GM13977 (cell line): ENCODE measurements at places on chromosomes 4 and X.

DNA sequence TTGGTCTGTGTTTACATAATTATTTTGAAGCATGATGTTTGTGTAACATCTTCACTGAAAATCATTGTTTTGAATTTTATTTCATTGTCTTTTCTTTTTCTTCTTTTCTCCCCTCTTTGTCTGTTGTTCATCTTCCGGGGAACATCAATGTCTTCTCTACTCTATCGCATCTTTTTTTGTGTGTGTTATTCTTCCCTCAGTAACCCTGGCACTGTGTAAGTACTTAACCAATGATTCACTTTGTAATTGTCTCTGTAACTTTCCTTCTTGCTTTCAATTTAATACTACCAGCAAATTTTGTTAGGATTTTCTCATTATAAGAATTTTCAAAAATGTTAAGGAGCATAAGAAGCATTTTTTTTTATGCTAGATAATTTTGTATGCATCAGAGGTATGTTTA is 130.8 kb downstream of the PDLIM5 start:
- DNase-seq, result no peak

DNA sequence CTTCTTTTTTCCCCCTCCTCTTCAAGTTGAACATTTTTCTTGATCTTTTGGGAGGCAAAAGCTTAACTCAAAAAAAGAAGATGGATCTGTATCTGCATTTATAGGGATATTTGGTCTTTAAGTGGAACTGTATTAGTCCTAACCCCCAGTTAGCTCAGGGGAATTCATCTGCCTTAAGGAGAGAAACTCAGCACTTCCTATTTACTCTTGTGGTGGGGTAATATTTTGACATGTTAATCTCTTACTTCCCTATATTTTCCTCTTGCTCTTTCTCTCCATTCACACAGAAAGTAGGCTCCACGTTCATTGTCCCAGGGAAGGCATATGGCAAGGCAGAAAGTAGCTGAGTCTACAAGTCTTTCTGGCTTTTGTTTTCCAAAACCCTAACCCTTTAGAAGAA is 5.3 kb downstream of the LRRC66 start:
- no peak for DNase-seq

DNA sequence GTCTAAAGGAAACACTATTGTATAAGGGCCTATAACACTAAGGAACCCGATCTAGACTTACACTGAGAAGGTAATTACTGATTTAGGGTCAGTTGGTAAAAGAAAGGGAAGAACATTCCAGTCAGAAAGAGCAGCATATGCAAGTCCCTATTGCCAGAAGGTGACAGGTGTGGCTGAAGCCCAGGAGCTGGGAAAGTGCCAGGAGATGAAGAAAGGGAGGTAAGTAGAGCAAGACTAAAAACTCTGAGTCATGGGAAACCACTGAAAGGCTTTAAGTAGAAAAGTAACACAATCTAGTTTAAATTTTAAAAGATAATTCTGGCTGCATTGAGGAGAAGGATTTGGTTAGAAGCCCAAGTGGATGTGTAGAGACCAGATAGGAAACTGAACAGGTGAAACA is 77.7 kb upstream of the INTU start:
- no peak for DNase-seq

GRCh38 chrX:20325786-20326388 is 59.2 kb upstream of the RPS6KA3 start:
- DNase-seq, result no peak

DNA sequence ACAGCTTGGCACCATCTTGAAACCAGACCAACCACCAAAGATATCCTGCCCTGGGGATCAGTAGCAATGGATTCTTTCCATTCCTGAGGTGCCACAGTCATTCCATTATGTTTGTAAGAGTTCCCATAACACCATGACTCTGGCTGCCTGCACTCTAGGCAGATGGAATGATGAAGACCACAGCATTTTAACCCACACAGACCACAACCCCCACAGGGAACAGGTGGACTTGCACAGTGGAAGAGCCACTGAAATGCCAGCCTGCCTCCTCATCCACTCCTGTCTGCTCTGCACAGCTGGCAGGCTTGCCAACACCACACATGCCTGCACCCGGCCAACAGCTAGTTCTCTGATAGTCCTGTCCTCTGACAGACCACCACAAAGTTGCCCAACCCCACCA is 2362.2 kb upstream of the AGA start:
- DNase-seq, result no peak

DNA sequence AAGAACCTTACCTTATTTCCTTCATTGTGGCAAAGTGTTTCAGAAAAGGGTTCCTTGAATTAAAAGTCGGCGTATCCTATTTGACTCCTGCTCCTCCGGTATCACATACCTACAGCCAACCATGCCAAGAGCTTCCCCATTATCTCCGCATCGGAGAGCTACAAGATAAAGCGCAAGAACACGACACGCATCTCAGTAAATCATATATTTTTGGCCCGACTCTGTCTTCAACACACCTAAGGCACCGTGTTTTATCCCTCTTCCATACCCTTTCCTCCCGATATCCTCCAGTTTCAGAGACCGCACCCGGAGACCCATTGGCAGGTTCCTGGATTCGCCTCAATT is 497 bp upstream of the THAP9 start:
- peak; percentile 28 for DNase-seq

DNA sequence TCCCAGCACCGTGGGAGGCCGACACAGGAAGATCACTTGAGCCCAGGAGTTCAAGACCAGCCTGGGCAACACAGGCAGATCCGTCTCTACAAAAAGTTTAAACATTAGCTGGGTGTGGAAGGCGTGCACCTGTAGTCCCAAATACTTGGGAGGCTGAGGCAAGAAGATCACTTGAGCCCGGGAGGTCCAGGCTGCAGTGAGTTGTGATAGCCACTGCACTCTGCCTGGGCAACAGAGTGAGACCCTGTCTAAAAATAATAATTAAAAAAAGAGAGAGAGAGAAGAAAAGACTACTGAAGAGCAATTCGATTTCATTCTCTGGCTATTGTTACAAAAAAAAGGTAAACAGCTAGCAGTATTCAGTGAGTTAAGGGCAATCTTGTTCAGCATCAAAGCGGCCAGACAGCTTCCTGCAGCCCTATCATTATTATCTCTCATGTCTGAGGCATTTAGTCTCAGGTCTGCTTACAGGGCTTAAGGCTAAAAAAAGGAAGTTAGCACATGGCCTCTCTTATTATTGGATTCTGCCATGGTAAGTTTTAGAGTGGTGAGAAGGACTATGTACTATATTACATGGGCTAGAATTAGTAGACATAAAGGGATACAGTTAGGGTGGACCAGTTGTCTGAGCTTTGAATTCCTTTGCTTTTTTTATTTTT is 37.9 kb downstream of the ARHGEF6 start:
- DNase-seq, result no peak

DNA sequence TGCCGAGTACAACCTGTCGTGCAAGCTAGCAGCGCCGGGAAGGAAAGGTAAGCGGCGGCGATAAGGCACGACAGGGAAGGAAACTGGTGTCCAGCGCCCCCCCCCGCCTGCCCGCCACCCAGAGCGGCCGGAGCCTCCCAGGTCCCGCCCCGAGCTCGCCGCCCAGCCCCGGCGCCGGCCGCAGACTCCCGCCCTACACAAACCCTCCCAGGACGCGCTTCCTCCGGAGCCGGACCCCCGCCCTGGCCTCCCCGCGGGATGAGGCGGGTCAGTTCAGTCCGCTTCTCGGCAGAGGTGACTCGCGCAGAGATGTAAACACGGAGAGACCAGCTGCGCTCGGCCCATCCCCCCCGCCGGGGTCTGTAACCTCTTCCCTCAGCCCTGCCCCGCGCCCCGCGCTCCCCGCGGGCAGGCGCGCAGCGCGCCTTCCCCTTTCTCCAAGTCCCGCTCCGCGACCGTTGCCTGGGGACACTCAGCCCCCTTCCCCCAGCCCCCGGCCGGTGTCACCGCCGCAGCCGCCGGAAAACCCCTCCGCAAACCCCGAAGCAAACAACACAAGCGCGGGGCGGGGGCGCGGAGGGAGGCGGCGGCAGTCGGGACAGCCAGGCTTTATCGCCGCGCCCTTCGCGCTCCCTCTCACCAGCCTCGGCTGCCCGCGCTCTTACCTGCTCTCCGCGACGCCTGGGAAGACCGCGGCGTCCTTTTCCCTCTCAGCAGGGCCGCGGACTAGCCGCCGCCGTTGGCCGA is 543 bp downstream of the ELF2 start:
- peak; percentile 70 for DNase-seq

DNA sequence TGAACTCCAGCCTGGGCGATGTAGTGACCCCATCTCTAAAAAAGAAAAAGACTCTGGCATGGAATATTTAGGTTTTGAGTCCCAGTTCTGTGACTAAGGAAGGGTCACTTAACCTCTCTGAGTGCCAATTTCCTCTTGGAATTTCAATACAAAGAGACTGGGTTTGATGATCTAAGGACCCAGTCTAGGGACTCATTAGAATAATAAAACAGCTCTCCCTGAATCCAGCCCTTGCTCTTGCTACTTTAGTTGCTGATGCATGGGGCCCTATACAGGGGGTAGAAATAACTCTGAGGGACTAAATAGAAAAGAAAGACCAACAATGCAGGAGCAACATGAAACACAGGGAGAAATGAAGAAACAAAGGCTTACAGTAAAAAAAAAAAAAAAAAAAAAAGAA is 12.6 kb downstream of the C4orf54 start:
- no peak for DNase-seq

DNA sequence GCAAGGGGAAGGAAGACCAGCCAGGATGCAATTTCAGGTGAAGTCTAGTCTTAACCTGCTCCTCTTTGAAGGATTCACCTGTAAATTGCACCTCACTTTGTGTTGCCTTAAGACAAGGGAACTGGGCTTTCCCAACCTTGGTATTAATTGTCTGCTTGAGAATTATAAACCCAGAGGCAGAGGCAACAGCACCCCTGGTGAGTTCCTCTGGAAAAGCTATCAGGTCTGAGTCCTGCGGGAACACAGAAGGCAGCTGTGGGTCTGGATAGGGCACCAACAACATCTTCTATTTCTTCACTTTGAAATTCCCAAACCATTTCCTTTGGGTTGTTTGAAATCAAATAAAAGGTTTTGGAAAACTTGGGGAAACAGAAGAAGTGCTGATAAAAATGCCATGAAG is 109.2 kb upstream of the NPY2R start:
- no peak for DNase-seq

DNA sequence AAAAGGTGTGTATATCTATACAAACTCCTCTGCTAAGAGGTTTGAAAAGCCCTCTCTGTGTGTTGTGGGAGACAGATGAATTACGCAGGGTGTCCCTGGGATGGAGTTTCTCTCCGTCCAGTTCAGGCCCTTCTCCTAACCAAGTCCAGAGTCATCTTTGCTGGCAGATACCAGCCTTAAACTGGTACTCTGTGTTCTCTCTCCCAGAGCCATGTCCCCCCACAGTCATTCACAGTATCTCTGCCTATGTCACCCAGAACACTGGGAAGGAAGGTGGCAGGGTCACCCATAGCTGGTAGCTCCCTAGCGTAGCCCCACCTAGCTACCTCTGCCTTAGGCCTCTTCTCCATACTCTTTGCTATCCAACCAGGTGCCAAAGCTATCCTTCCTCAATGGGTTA is 8.9 kb downstream of the AMER1 start:
- no peak for DNase-seq

- no peak for DNase-seq
Measured at GRCh38 chr4:41154814-41155177, 59.5 kb downstream of the APBB2 start.

GRCh38 chrX:14777525-14777924 is 95.3 kb downstream of the FANCB start:
- no peak for DNase-seq

DNA sequence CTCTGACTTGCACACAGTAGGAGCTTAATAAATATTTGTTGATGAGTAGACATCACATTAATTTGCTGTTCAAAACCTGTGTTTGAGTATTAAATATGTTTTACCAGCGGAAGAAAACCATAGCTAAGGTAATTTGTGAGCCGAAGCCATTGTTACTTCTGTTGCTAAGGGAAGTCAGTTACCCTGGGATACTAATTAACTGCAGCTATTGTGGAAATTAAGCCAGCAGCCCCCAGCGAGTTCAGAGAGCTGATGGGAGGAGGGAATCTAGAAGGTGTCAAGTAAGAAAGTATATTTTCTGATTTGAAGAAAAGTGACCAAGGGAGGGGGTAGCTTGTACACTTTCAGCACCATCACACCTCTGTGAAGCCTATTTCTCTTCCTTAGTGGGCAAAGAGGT is 76.7 kb upstream of the IGSF1 start:
- no peak for DNase-seq

GRCh38 chr4:113758372-113758771 is 3.2 kb downstream of the CAMK2D start:
- no peak for DNase-seq

- no peak for DNase-seq
Measured at GRCh38 chr4:154452798-154453346, 38.7 kb downstream of the DCHS2 start.

- peak; percentile 7 for DNase-seq
Measured at GRCh38 chrX:127038065-127038464, 218.5 kb downstream of the PRR32 start.

GRCh38 chrX:55624403-55624802 is 1.2 kb downstream of the FOXR2 start:
- DNase-seq, result no peak
